Progenitor cell of endocrine pancreas (in vitro differentiated cells): ENCODE measurements at places on chromosomes 6 and 20. TPM values are rescaled to one million over a fixed set of nuclear protein-coding genes. Genes with fewer than 3 reads are reported as not detected.

Gene ENPP4
- 11.5 and 11.9 TPM in 2 replicates for total RNA-seq

Gene SNPH
- 2.7 and 3.3 TPM in 2 replicates for total RNA-seq

Gene SRXN1
- total RNA-seq = 12.0 and 13.8 TPM in 2 replicates

Gene MYL9
- 31.0 and 46.0 TPM in 2 replicates for total RNA-seq

Gene SAMD5
- 22.4 and 24.0 TPM in 2 replicates for total RNA-seq

Gene LCA5
- 8.9 and 9.9 TPM in 2 replicates for total RNA-seq

Gene SEMG1
- not detected in 2 replicates for total RNA-seq

Gene POM121L2
- not detected in 2 replicates for total RNA-seq

Gene DZANK1
- total RNA-seq = 12.5 and 14.0 TPM in 2 replicates

- no peak for DNase-seq
Measured at GRCh38 chr20:63648895-63649589, 4.2 kb downstream of the STMN3 start.

- no peak for DNase-seq
Measured at GRCh38 chr20:31967830-31968249, at the start of gene XKR7. Gene XKR7 (plus strand): TSS chr20:31968151. CDS start chr20:31968176, 25 bp downstream.

GRCh38 chr6:34524499-34524898 lies 31.6 kb downstream of the SPDEF start:
- no peak for DNase-seq

DNA sequence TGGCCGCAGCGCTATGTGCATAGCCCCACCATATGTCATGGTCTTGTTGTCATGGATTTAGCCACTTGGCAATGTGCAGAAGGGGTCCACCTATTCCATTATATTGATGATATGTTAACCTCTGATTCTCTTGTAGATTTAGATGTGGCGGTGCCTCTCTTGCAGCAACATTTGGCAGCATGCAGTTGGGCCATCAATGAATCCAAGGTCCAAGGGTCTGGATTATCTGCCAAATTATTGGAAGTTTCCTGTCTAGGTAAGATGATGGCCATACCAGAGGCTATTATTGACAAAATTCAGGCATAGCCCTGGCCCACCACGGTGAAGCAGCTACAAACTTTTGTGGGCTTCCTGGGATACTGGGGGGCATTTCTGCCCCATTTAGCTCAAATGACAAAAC lies 31.4 kb downstream of the HDDC2 start:
- no peak for DNase-seq

GRCh38 chr20:855466-856360 lies 22.2 kb downstream of the FAM110A start:
- no peak for DNase-seq

- DNase-seq = no peak
Measured at GRCh38 chr6:41996997-41997396, 53.3 kb upstream of the TAF8 start.

DNA sequence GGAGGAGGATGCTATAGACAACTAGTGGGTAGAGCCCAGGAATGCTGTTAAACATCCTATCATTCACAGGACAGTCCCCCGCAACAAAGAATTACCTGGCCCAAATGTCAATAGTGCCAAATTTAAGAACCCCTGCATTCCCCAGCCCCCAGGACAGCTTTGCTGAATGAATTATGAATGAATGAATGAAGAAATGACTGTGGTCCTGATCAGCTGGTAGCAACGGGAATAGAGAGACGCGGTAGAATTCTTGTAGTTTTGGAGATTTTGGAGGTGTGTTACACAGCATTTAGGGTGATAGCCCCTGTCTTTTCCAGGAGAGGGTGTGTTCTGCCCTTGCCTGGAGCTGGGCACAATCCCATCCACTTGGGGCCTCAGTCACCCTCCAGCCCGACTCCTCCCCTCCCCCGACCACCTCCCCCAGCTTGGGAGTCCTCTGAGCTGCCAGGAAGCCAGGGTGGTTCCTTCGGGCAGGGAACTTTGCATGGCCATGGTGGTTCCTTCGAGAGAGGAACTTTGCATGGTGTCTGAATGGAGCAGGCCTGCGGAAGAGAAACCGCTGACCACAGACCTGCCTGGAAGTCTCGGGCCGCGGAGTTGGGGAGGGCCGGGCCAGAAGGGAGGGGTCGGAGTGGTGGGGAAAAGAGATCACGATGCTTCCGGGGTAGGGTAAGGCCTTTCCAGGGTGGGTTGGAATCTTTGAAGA lies 1.0 kb upstream of the HCK start:
- DNase-seq = no peak

- DNase-seq = no peak
Measured at GRCh38 chr6:37272834-37273566, 15.1 kb upstream of the TMEM217 start.

DNA sequence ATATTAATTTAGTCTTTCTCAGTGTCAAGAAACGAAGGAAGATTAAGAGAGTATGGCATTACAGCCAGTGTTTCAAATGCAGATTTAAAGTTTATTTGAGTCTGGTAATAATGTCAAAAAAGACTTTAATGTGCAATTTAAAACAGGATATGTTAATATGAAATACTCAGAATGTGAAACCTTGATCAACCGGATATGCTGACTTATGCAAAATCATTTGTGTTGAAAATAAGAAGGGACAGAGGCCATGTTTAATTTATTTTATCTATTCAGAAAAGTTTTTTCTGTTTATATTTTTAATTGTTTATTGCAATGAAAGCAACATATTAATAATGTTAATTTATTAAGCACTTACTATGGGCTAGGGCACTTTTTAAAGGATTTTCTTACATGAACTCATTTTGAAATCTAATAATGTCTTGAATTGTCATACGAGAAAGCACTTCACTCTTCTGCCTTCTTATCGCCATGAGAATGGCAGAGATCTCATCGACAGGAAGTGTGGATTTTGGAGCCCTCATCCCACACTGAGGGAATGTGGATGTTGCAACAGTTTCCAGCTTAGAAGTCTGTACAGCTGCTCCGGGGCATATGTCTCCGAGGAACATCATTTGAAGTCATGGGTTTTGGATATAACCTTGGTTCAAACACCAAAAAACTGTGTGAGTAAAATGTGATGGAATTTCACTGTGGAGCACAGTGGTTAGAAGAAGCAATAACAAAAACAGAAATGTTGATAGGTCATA lies 1410.4 kb downstream of the EPHA7 start:
- DNase-seq = no peak

DNA sequence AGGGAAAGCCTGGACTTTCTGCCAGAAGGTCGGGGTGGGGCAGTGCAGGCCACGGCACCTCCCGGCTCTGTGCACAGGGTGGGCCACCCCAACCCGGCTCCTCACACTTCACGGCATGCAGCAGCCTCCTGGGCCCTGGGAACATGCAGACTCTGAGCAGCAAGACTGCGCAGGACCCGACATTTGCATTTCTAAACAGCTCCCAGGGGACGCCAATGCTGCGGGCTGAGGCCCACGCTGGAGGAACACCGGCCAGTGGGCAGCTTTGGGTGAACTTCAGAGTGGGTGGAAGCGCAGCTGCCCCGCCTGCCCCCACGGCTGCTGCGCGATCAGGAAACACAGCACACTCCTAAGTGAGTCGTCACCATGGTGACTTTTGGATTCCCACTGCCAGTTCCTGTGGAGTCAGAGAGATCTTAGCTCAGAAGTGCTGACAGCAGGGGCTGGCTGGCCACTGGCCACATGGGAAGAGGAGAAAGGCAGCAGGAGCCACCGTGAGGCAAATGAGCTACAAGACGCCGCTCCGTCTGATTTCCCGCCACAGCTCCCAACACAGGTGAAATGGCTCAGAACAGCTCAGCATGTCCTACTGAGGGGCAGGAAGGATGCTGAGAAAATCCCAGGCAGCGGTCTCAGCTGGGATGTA lies 52.1 kb downstream of the RNASET2 start:
- no peak for DNase-seq

DNA sequence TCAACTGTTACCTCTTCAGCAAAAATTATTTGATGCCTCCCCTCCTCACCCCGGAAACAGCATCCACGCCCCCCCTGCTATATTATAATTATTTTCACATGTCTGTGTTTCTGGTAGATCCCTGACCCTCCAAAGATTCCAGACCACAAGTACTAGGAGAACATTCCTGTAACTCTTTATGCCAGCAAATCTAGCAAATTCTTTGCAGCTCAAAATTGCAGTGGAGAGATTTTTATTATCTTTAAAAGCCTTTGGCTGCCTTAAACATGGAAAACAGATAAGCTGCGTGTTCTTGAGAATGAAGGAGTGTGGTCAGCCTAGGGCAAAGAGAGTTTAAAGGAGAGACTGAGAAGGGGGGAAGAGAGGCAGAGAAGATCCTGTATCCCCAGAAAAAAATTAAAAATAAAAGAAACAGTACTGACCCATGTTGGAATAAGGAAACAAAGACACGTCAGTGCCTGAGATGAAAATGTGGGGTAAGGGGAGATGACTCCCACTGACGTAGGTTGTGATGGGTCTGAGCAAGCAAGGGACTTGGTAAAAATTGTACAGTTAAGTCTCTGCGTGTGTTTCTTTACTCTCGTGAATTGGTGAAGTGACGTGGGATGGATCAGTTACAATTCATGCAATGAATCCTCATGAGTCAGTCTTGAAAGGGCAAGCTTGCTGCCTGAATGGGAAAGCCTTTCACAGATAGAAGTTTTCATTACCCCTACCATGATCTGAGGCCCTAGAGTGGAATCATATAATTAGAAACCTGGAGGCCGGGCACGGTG lies 8.3 kb downstream of the ID4 start:
- no peak for DNase-seq

- no peak for DNase-seq
Measured at GRCh38 chr6:87747646-87748045, 45.6 kb upstream of the AKIRIN2 start.

- no peak for DNase-seq
Measured at GRCh38 chr6:139713424-139713823, 339.0 kb upstream of the CITED2 start.

- no peak for DNase-seq
Measured at GRCh38 chr6:80282913-80283554, 176.6 kb downstream of the BCKDHB start.

DNA sequence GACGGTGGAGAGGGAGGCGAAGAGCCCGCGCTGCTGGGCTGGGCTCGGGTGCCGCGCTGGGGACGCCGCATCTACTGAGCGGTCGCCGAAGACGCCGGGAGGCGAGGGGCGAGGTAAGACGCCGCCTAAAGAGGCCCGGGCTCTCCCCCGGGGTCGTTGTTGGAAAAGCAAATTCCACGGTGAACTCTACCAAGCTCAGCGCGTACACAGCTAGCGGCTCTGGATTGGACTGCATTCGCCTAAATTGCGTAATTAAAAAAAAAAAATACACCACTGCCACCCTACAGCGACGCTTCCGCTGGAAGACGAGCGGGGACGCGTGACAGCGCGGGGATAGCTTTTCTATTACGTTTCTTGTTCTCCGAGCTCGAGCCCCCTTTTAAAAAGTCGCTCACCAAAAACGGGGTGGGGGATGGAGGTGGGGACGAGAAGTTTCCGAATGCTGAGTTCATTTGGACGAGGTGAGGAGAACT lies 92.0 kb upstream of the PRDM1 start:
- no peak for DNase-seq

DNA sequence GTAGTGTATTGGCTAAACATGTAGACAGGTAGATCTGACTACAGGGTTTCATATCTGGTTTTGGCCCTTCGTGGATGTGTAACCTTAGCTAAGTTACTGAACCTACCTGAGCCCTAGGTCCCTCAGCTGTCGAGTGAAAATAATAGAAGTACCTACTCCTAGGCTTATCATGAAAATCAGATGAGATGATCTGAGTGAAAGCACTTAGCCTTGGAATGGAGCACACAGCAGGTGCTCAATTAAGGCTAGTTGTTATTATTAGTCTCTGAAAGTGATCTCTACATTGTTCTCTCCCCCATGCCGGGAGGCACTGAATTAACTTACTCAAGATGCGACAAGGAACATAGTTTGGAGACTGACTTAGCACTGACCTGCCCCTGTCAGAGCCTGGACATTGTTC lies 174.7 kb upstream of the ZNF217 start:
- DNase-seq = no peak

- no peak for DNase-seq
Measured at GRCh38 chr6:52976591-52977035, 18.5 kb downstream of the GSTA4 start.

DNA sequence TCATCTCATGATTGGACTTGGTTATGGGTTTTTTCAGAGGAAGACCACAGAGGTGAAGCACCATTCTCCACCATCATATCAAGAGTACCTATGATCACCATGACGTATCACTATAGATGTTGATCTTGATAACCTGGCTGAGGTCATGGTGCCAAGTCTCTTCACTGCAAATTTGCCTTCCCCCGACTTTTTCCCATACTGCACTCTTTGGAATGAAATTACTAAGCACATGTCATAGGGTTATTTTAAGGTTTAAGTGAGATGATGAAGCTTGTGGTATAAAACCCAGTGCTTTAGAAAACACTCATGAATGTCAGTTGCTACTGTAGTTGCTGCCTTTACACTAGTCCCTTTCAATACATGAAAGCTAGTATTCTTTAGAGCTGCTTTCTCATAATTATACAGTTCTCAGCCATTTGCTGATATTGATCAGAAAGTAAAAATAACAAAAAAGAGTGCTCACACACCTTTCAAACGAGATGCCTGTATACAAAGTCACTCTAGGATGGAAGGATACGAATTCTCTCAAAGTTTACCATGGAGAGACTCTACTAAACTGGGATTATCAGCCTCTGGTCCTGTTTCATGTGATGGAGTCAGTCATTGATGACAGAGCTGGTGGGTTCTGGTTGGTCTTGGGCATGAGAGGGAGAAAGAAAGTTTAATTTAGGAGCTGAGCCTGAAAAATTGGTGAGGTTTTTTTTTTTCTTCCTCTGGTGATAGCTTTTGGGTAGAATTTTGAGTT lies 228.1 kb downstream of the PRL start:
- DNase-seq = no peak

DNA sequence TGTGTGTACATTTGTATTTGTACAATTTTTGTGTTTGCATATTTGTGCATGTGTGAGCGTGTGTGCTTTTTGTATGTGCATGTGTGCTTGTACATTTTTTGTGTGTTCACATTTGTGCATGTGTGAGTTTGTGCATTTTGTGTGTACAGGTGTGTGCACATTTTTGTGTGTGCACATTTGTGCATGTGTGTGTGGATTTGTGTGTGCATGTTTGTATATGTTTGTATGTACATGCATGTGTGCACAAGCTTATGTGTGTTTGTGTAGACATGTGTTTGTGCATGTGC lies 28.9 kb downstream of the PRR18 start:
- DNase-seq = no peak

DNA sequence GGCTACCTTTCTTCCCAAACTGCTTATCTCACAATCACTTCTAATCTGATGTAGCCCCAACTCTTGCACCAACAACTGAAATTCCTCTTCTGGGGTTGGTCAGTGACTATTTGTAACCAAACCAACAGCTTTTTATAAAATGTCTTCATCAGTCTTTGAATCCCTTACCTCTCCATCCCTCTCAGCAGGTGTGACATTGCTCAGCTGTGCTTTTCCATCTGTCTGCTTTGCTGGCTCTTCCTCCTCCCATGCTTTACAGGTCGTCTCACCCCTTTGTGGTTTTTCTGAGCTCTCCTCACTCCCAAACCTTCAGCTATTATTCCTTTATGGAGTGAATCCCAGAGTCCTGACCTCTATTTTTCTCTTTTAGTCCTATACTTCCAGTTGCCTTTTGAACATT lies 5.9 kb downstream of the MAP7 start:
- DNase-seq = no peak
